ENCODE measurements at places on chromosomes 5 and 9. TPM values are rescaled to one million over a fixed set of nuclear protein-coding genes. Genes with fewer than 3 reads are reported as not detected.
A peak's percentile ranks its signal among the peaks of the same experiment; 100 is the strongest.

DNA sequence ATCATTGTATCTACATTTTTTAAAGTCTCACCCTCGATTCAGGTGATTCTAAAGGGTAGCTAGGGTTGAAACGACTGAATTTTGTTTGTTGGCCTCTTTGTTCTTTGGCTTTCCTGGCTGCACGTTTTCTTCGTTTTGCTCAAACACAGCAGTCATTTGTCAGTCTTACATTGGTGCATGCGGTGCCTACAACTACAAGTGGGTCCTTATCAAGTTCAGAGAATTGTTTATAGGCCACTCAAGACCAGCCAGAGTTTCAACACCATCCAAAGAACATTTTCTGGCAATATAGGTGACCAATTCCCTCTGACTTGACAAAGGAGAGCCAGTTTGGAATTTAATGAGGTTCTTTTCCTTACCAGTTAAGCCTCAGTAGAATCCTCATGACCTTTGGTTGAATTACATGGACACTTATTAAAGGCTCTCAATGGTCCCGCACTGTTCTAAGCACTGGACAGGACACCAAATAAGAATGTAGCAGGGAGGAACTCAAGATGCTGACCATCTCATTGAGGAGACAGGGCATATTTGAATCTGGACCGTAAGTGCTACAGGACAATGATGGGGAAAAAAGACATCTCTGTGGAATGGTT lies 119.0 kb upstream of the DMRT1 start:
- DNase-seq: no peak

GRCh38 chr5:35066260-35066795 lies 18.6 kb upstream of the AGXT2 start:
- no peak for DNase-seq

AQP7 gene
- total RNA-seq: 4.6 TPM

HDHD3 gene
- total RNA-seq: 10.6 TPM

PAEP gene
- not detected for total RNA-seq

GNPDA1 gene
- total RNA-seq: 21.8 TPM

CTNND2 gene
- total RNA-seq: 0.46 TPM

GRCh38 chr5:88997937-88998336 lies 115.0 kb upstream of the MEF2C start:
- no peak for DNase-seq

SCAI gene
- 6.1 TPM for total RNA-seq

DNA sequence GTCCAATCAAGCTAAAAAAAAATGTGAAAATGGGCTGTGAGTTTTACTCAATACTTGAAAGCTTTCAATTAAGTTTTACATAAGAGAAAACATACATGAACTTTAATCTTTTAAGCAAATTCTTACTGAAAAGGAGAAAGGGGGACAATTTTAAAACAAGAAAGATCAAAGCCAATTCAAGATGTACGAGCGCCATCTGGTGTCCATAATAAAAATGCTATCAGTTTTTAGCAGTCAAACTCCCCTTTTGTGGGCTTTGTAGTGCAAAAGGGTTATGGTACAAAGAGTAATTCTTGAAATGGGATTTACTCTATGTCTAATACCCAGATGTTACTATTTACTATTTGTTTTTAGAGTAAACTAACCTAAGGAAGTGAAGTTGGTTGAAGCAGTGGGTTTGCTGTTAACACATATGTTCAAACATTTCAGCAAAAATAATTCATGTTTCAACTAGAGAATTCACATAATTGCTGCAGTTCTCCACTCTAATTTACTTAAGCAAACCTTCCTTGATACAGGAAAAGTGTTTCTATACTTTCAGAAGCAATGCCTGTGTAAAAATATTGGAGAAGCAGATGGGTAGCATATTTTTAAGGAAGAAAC lies 228.2 kb upstream of the TYRP1 start:
- DNase-seq: no peak

GRCh38 chr5:122040636-122041302 lies 37.3 kb downstream of the LOX start:
- no peak for DNase-seq

GRCh38 chr9:137190315-137190856 lies 1.9 kb downstream of the SSNA1 start:
- no peak for DNase-seq

SNCAIP gene
- 3.8 TPM for total RNA-seq

DNA sequence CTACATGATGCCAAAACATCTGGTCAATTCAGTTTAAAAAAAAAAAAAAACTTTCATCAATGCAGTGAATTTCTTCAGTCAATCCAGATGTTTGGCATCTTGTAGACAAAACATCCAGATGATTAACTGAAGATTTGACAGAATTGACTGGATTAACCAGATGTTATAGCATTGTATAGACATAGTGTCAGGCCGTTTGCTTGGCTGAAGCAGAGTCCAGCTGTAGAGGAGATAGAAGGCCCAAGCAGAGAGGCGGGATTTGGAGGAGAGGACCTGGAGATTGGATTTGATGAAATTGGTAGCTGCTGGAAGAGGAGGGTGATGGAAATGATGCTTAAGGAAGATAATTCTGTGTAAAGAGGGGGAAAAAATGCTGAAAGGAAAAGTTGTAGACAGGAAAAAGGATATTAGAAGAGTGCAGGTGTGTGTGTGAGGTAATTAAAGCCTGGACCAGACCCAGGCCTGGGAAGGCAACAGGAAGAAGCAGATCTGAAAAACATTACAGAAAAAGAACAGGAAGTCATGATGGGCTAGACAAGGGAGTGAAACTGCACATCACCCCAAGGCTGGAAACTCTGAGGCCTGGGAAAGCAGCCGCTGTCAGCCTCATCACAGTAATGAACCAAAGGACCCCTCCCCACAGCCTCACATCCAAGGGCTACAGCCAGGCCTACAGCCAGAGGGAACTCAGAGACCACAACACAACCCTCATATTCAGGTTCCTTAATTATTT lies 258.3 kb downstream of the CWC27 start:
- DNase-seq: no peak

DNA sequence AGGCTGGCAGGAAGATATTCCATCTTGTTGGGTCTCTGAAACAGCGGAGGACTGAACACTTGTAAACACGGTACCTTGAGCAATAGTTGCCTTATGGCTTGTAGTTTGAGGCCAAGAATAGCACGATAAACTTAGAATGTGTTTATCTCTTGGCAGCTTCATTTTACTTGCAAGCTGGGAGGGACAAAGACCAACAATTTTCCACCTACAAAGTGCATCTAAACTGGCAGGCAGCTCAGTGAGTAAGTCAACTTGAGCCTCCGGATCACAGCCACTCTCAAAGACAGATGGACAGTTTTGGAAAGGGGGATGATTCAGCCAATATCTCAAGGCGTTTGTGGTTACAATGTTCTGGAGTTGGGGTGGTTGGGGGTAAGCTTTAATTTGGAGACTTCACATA lies 652.6 kb downstream of the CETN3 start:
- no peak for DNase-seq

- DNase-seq: peak; percentile 86
Observed at GRCh38 chr9:124771867-124772679, 962 bp upstream of the NR6A1 start.

Measured in posterior vena cava (tissue), 2 donors.